CD8-positive, alpha-beta memory T cell (primary cell): ENCODE measurements at places on chromosomes 7 and 10. TPM values are rescaled to one million over a fixed set of nuclear protein-coding genes. Genes with fewer than 3 reads are reported as not detected.

GRCh38 chr7:9719303-9719702 lies 1254.4 kb upstream of the PHF14 start:
- no peaks in the 10 kb centered on the region for H3K36me3 ChIP-seq
- H3K27ac ChIP-seq = no peak overlapping the region
- H3K4me3 ChIP-seq = no peak overlapping the region
- DNase-seq = no peak
- H3K4me1 ChIP-seq = no peaks in the 10 kb centered on the region
- H3K27me3 ChIP-seq = no peaks in the 10 kb centered on the region

DNA sequence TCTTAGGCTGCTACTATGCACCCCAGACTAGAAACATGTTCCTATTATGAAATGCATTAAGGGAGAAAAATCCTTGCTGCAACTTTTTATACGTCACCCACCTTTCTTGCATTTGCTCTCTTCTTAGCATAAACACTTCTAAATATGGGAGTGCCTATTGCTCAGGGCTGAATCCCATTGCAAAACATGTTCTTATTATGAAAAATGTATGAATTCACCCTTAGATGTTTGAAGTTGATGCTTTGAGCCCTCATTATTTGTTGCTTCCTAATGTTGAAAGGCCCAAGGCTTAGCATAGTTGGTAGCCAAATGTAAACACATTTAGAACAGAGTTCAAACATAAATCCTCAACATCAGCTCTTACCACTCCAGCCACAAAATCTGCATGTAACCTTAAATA lies 52.8 kb downstream of the BMPER start:
- no peak overlapping the region for H3K27ac ChIP-seq
- no peaks in the 10 kb centered on the region for H3K4me1 ChIP-seq
- no peak overlapping the region for H3K4me3 ChIP-seq
- no peaks in the 10 kb centered on the region for H3K36me3 ChIP-seq

HOXA9 gene
- total RNA-seq = not detected

GRCh38 chr10:14560791-14561765 lies 213.6 kb downstream of the FAM107B start:
- peak overlapping the region; percentile 36 for H3K4me3 ChIP-seq
- no peaks in the 10 kb centered on the region for H3K27me3 ChIP-seq
- H3K4me1 ChIP-seq = peaks cover 93% of the 10 kb centered on the region
- peak overlapping the region; percentile 48 for H3K27ac ChIP-seq
- no peaks in the 10 kb centered on the region for H3K36me3 ChIP-seq

GRCh38 chr10:95245425-95246055 lies 45.3 kb downstream of the PDLIM1 start:
- no peaks in the 10 kb centered on the region for H3K36me3 ChIP-seq
- no peaks in the 10 kb centered on the region for H3K4me1 ChIP-seq
- DNase-seq = no peak
- no peak overlapping the region for H3K4me3 ChIP-seq

GRCh38 chr7:74292757-74293576 lies 3.8 kb downstream of the CLIP2 start:
- no peak overlapping the region for H3K4me3 ChIP-seq
- H3K27me3 ChIP-seq = no peaks in the 10 kb centered on the region
- no peaks in the 10 kb centered on the region for H3K36me3 ChIP-seq
- H3K27ac ChIP-seq = no peak overlapping the region

CARD11 gene
- 72.1 TPM for total RNA-seq

GRCh38 chr10:103316087-103316486 lies 34.9 kb downstream of the PCGF6 start:
- no peak overlapping the region for H3K4me3 ChIP-seq
- H3K4me1 ChIP-seq = no peaks in the 10 kb centered on the region
- H3K36me3 ChIP-seq = peaks cover 5% of the 10 kb centered on the region

TPST1 gene
- total RNA-seq = 1.7 TPM

GRCh38 chr10:67978749-67979148 lies 94.3 kb downstream of the SIRT1 start:
- peaks cover 6% of the 10 kb centered on the region for H3K36me3 ChIP-seq
- no peaks in the 10 kb centered on the region for H3K4me1 ChIP-seq

CAMK1D gene
- 10.0 TPM for total RNA-seq

- H3K27me3 ChIP-seq = no peaks in the 10 kb centered on the region
- no peak overlapping the region for H3K27ac ChIP-seq
- no peak overlapping the region for H3K4me3 ChIP-seq
- H3K4me1 ChIP-seq = no peaks in the 10 kb centered on the region
Observed at GRCh38 chr10:1596482-1597099, 140.7 kb downstream of the ADARB2 start.

DNA sequence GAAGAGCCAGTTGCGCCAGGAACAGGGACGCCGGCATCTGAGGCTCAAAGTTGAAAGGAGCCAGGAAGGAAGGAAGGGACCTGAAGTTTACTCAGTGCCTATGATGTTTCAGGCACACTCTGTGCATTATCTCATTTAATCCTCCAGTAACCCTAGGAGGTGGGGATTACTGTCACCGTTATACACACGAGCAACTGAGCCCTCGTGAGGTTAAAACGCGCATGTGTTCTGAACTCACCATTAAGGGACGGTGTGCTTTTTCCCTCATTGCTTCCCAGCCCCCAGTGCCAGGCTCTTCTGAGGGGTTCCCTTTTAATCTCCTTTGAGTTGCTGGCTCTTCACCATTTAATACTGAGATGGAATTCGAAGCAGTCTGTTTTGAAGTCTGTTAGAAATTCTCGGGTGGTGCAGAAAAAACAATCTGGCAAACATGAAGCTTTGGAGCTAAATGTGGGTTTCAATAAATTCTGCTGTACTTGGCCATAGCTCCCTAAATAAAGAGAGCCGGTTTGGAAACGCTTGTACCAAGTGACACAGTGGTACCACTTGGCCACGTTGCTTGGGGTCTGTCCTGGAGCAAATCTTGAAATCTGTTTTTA lies 102.2 kb downstream of the TAX1BP1 start:
- no peaks in the 10 kb centered on the region for H3K27me3 ChIP-seq
- no peaks in the 10 kb centered on the region for H3K36me3 ChIP-seq
- H3K27ac ChIP-seq = no peak overlapping the region

GRCh38 chr7:38318803-38319416 lies 45.5 kb upstream of the TARP start:
- no peaks in the 10 kb centered on the region for H3K36me3 ChIP-seq
- peaks cover 26% of the 10 kb centered on the region for H3K4me1 ChIP-seq
- H3K27me3 ChIP-seq = no peaks in the 10 kb centered on the region
- no peak for DNase-seq
- peak overlapping the region; percentile 45 for H3K27ac ChIP-seq

RRP12 gene
- 102 TPM for total RNA-seq

DNA sequence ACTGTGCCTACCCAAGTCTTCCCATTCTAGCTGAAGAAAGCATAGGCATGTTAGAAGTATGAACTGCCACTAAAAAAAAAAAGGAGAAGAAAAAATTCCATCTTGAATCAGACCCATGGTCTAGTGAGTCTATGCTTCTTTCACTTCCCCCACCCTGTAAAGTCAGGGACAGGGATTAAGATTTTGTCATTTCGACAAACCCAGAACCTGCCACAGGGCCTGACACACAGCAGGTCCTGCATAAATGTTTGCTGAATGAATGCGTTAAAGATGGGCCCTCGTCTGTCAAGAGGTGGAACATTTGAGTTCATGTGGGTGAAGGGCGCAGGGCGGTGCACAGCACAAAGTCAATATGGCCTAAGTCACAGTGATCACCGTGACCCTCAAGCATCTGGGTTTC lies 4.9 kb downstream of the HIPK2 start:
- peaks cover 56% of the 10 kb centered on the region for H3K4me1 ChIP-seq
- H3K27me3 ChIP-seq = no peaks in the 10 kb centered on the region
- DNase-seq = no peak
- no peaks in the 10 kb centered on the region for H3K36me3 ChIP-seq
- H3K27ac ChIP-seq = no peak overlapping the region

DNA sequence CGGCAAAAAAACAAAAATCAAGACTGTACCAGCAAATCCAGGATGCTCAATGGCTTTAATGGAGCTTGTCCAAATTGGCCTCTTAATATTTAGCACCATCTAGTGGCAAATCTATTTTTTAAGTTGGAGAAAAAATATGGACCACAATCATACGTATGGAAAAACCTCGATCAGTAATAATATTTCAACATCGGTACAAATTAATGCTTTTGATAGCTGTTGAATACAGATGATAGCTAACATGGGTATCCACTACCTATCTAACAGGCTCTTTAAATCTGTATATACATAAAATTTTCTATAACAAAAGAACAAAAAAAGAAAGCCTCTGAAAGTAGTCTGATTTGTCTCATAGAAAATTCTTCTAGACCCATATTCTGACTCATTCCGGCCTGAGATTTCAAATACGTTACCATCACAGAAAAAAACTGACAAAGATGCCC lies 29.2 kb downstream of the COA1 start:
- no peak overlapping the region for H3K27ac ChIP-seq
- no peaks in the 10 kb centered on the region for H3K27me3 ChIP-seq
- DNase-seq = no peak
- H3K4me1 ChIP-seq = peaks cover 35% of the 10 kb centered on the region

DNA sequence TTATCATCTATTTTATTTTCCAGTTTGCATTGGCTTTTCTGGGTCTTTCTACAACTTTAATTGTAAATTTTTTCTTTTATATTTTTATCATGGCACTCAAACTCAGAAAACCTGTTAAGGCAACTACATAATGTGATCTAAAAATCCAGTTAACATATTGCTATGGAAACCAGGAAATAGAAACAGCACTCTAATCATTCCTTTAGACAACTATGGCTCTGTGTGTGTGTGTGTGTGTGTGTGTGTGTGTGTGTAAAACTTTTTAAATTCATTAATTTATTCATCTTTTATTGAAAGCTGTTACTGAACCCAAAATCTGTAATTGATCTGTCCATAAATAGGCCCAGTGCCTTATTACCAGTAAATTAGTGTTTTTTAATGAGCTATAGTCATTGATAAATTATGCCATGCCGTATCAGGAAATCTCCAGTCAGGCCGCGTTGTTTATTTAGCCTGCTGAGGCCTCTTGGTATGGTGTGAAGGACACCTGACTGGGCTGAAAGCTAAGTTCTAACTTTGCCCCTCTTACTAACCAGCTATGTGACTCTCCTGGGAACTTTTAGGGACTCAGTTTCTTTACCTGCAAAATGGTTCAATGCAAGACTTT lies 1.5 kb upstream of the MET start:
- no peak overlapping the region for H3K27ac ChIP-seq
- DNase-seq = no peak
- H3K4me3 ChIP-seq = no peak overlapping the region
- no peaks in the 10 kb centered on the region for H3K4me1 ChIP-seq
- no peaks in the 10 kb centered on the region for H3K36me3 ChIP-seq

DNA sequence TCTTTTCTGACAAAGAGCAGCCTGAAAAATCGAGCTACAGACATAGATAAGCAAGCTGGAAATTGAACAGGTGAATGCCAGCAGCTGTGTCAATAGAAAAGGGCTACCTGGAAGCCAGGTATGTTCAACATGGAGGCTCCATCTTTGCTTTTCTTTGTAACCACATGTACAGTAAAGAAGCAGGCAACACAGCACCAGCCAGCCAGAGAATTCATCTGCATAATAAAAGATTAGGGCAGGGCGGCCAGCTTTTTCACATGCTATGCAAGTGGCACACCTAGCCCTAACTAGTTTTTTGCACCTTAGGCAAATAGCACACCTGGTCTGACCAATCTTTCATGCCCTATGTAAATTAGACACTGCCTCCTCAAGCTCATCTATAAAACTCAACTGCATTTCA lies 25.7 kb downstream of the COG5 start:
- no peak for DNase-seq
- no peaks in the 10 kb centered on the region for H3K27me3 ChIP-seq
- no peaks in the 10 kb centered on the region for H3K4me1 ChIP-seq
- H3K36me3 ChIP-seq = peaks cover 1% of the 10 kb centered on the region

DNA sequence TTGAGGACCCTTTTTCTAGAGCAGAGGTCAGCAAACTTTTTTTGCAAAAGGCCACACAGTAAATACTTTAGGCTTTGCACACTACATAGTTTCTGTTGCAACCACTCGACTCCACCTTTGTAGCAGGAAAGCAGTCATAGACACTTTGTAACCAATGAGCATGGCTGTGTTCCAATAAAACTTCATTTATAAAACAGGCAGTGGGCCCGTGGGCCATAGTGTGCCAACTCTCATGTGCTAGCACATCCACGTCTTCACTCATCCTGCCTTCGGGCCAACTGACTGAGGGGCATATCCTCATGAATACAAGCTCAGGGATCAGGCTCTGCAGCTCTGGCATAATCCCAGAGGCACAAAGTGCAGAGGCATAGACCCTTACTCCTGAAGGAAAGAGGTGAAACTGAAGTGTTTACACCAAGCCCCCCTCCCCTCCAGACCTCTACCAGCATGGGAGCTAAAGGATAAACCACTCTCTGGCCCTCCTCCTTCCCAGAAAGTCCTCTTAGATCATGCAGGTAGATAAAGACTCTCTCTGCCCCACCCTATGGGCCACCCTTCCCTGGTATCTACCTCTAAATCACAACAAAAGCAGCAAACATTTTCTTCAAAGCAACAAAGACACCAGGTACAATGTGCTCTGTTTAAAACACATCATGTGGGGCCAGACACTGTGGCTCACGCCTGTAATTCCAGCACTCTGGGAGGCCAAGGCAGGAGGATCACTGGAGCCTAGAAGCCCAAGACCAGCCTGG lies 71.0 kb downstream of the DLG5 start:
- H3K4me3 ChIP-seq = no peak overlapping the region
- H3K4me1 ChIP-seq = no peaks in the 10 kb centered on the region
- H3K36me3 ChIP-seq = no peaks in the 10 kb centered on the region
- H3K27ac ChIP-seq = no peak overlapping the region
- H3K27me3 ChIP-seq = no peaks in the 10 kb centered on the region

HSPB1 gene
- total RNA-seq = 84.1 TPM

DNA sequence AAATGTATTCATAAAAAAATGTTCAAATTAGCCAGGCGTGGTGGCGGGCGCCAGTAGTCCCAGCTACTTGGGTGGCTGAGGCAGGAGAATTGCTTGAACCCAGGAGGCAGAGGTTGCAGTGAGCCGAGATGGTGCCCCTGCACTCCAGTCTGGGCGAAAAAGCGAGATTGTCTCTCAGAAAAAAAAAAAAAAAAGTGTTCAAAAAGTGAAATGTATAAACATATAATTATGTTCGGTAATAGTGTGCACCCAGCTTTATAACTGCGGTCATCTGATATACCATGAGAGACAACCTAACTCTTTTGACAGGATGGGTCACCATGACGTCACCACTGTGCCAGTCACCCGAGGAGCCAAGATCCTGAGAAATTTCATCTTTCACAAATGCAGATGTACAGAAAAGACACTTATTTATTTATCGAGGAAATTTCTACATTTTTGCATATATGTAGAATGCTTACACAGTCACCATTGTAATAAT lies 594 bp upstream of the RP9 start:
- DNase-seq = no peak
- no peaks in the 10 kb centered on the region for H3K27me3 ChIP-seq
- no peaks in the 10 kb centered on the region for H3K36me3 ChIP-seq
- no peak overlapping the region for H3K27ac ChIP-seq

DNAJC12 gene
- total RNA-seq = 12.9 TPM

TMEM196 gene
- not detected for total RNA-seq

RADIL gene
- 0.04 TPM for total RNA-seq

ZNF117 gene
- total RNA-seq = 3.8 TPM

GRCh38 chr7:132368246-132368900 lies 207.9 kb downstream of the PLXNA4 start:
- DNase-seq = no peak
- H3K27me3 ChIP-seq = no peaks in the 10 kb centered on the region
- no peak overlapping the region for H3K27ac ChIP-seq
- no peaks in the 10 kb centered on the region for H3K36me3 ChIP-seq
- no peak overlapping the region for H3K4me3 ChIP-seq
- no peaks in the 10 kb centered on the region for H3K4me1 ChIP-seq
